Fibroblast of lung (primary cell): ENCODE measurements at places on chromosomes 12 and 14.

- DNase-seq, result no peak
These were observed 9.8 kb downstream of the BCL11B start for GRCh38 chr14:99261912-99262787.

DNA sequence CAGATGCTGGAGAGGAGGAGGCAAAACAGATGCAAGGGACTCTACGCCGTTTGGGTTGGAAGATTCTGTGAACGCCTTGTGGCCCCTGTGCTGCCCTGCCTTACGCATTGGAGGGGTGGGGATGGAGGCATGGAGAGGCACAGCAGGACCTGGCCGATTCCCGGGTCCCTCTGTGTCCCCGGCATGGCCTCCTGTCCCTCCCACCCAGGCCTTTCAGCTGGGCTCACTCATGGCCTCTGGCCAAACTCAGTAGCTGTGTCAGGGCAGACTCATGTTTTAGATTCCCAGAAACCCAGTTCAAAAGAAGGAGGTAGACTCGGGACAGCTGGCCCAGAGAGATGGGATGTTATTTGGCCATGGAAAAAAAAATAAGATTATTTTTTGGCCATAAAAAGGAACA, 40.1 kb downstream of the TESC start:
- no peak for DNase-seq

DNA sequence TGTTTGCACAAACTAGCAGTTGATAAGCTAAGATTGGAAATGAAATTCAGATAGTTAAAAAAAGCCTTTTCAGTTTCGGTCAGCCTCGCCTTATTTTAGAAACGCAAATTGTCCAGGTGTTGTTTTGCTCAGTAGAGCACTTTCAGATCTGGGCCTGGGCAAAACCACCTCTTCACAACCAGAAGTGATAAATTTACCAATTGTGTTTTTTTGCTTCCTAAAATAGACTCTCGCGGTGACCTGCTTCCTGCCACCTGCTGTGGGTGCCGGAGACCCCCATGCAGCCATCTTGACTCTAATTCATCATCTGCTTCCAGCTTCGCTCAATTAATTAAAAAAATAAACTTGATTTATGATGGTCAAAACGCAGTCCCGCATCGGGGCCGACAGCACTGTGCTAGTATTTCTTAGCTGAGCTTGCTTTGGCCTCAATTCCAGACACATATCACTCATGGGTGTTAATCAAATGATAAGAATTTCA, 335.6 kb downstream of the TMEM121 start:
- no peak for DNase-seq

DNA sequence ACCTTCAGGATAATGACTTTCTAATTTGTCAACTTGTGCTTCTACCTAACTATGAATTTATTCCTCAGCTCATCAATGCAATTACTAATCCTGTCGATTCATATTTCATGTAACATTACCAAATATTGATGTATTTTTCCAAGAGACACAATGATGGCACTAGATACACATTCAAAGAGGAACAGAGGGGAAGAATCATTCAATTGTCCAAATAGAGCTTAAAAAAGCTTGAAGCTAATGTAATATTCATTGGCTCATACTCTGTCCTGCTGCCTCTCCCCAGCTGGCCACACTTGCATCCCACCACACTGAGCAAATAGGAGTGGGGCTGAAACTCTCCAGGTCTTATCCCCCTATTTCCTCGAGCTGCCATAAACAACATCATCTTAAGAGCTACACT, 9.3 kb downstream of the TESPA1 start:
- DNase-seq, result no peak

GRCh38 chr14:71487941-71488340, 444.3 kb upstream of the RGS6 start:
- DNase-seq, result peak; percentile 55

GRCh38 chr12:1832801-1833595, 12.6 kb downstream of the LRTM2 start:
- DNase-seq, result no peak

- DNase-seq, result no peak
These were observed 85.0 kb downstream of the KIF26A start for GRCh38 chr14:104223101-104224041.

- no peak for DNase-seq
These were observed 102.5 kb upstream of the MDM1 start for GRCh38 chr12:68434391-68435298.

DNA sequence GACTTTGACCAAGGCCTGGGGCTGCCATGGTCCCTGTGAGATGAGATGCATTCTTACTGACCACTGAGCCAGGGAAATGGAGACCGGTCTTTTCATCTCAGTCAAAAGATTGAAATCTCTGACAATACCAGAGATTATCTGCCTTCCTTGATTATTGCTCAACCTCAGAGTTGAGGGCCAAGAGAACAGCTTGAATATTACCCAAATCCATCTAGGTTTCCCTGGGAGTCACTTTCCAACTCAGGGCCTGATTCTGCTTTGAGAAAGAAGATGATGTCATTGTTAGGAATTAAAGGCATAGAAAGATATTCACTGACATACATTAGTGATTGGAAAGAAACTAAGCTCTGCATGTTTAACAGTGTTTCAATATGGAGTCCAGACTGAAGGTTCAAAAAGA, 515.9 kb upstream of the TBX3 start:
- peak; percentile 88 for DNase-seq

- DNase-seq, result no peak
These were observed 8.3 kb downstream of the ATP2B1 start for GRCh38 chr12:89700191-89700810.

DNA sequence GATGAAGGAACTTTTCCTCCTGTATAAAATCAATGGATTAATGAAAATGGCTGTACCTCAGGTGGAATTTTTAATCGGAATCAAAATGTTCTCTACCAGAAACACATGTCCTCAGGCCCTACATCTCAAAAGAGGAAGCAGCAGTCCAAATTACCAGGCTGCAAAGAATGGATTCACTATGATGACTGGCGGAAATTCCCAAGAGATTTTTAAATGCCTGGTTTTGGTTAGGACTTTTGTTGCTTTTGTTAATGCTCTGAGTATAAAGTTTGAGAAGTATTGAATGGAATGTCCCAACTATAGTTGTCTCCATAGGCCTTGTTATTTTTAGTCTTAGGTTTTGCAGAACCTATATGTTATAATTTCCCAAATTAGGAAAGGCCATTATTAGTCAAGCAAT, 11.2 kb upstream of the IFNG start:
- no peak for DNase-seq

- DNase-seq, result no peak
These were observed 185.8 kb downstream of the CAPZA3 start for GRCh38 chr12:18923721-18924120.

GRCh38 chr14:90455100-90455571, 58.3 kb downstream of the CALM1 start:
- no peak for DNase-seq

GRCh38 chr12:106845902-106846301, 71.4 kb downstream of the RIC8B start:
- DNase-seq, result no peak
